ENCODE measurements at places on chromosomes 5 and 9.

- DNase-seq = no peak
Observed at GRCh38 chr5:160802592-160802991, 49.4 kb downstream of the ATP10B start.

DNA sequence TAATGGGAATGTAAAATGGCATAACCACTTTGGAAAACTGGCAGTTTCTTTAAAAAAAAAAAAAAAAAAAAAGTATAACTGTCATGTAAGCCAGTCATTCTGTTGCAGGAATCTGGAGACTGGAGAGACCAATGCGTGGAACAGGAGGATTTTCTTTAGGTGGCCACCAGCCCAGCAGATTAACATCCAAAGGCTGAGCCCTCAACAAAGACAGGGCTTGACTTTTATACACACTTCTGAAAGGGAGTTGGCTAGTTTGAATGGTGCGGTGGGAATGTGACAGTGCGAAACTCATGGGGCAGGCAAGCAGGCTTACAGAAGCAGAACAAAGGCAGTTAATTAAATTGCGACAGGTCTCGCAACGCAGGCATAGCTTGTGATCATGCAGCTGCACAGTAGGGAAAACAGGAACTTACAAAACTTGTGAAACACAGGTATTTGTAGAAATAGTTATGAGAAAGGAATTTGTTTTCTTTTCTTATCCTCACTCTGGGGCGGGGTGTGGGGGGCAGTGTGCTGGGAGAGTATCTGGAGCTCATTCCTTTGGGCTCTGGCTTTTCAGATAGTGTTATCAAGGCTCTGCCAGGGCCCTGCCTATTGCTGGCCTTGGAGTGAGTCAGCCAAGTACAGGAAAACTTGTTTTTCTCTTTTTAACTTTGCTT is 12.0 kb downstream of the UIMC1 start:
- no peak for DNase-seq

- no peak for DNase-seq
Observed at GRCh38 chr9:112081918-112082729, 93.0 kb downstream of the SUSD1 start.

DNA sequence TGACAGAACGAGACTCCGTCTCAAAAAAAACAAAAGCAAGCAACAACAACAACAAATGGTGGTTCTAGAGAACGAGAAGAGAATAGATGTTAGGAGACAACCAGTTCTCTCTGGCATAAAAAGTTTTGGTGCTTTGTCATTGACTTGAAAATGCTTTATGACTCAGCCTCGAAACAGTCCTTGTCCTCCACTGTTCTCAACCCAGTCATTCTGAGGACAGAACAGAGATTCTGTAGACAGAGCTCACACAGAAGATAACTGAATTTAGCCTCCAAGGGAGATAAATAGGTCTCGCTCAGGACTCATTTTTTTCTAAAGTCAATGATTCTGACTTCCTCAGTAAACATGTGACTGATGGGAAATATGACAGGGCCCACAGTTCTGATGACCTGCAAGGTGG is 76.0 kb upstream of the FSTL4 start:
- DNase-seq = no peak

DNA sequence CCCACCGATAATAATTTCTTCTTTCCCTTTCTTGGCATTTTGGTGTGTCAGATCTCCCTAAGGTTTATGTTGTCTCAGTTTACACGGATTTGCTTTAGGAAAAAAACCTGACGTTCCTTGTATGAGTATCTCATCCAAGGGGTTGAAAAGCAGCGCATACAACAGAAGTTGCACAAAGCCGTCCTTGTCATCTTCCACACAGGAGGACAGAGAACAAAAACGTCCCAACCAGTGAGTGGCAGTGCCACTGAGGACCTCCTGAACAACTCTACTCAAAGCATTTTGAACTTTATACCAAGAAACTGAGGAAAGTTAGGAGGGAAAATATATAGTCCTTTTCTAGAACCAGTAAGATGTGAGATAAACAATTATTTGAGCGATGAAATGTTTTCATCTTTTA is 547.0 kb downstream of the PDE4D start:
- no peak for DNase-seq

- no peak for DNase-seq
Observed at GRCh38 chr9:19033015-19033414, at the start of gene SAXO1. Gene SAXO1, minus strand, starts transcription at chr9:19033209. Its CDS starts 301 bp downstream, at chr9:19032908.

DNA sequence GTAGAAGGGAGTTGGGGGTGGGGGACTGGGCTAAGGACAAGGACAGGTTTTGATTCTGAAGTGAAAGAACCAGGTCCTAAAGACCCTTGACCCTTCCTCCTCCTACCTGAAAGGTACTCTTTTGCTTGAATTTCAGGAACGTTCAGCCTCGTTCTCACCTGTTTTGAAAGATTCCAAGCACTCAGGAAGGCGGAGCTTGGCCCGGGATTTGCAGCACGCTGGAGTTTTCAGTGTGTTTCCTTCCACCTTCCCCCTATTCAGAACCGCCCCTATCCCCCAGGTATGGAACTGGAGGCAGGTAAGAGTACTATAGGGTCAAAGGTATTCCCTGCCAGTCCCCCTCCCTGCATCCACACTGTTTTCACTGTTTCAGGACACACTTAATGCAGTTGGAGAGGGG is 7.1 kb downstream of the EGR1 start:
- no peak for DNase-seq

- DNase-seq = no peak
Observed at GRCh38 chr5:14767735-14768507, 103.4 kb downstream of the OTULIN start.

- peak; percentile 9 for DNase-seq
Observed at GRCh38 chr5:141845371-141845851, 32.8 kb downstream of the PCDH1 start.

DNA sequence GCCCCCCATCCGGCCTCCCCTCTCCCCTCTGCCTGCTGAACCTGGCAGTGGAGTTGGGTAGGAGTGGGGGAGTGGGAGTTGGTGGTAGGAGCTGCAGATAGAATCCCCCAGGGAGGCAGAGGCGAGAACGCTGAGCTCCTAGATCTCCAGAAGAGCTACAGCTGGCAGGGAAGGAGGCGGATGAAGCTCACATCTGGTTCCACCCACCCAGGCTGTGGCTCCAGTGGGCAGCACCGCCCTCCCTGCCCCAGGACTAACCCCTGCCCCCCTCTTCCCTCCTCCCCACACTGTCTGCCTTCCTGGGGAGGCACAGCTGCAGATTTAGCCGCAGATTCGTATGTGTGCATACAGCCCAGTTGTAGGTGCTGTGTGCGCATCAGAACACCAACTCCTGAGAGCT is 34.2 kb downstream of the C9orf50 start:
- DNase-seq = no peak

DNA sequence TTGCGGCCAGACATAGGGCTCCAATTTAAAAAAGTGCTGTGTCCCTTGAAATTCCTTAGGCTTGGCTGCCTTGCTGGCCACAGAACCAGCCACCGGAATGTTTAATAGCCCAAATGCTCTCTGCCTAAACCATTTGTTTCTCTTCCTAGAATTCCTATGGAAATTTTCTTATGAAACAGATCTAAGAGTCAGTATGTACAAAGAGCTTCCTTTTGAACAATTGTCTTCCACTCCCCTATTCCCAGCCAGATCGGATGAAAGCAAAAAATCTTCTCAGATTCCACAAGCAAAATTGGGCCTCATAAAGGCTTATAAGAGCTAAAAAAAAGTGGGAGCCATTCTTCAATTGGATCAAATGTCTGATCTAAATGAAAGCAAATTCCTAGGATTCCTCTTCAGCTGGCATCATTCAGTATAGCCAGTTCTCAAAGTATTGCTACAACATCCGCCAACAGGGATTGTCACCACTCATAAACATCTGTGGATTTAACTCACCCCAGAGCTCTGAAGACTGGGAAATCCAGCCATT is 104.3 kb downstream of the CEMIP2 start:
- no peak for DNase-seq

GRCh38 chr5:89850513-89850865 is 559.1 kb downstream of the CETN3 start:
- no peak for DNase-seq

DNA sequence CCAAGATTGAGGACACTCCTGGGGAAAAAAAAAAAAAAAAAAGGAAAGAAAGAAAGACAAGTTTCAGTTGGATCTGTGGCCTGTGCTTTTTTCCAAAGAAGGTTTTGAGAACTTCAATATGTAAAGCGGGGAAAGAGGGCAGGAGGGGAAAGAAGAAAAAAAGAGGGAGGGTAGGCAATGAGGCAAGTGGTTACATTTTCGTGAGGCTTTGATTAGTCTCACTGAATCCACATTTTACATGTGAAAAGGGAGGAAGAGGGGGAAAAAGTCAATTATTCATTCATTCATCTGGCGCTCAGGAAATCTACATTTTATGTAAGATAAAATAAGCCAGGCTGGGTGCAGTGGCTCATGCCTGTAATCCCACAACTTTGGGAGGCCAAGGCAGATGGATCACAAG is 315.2 kb upstream of the PAPPA start:
- DNase-seq = no peak

GRCh38 chr5:141223112-141223783 is at the start of gene PCDHB14:
Gene PCDHB14, plus strand, starts transcription at chr5:141223343. Its CDS starts 163 bp downstream, at chr5:141223506.
- DNase-seq = no peak

DNA sequence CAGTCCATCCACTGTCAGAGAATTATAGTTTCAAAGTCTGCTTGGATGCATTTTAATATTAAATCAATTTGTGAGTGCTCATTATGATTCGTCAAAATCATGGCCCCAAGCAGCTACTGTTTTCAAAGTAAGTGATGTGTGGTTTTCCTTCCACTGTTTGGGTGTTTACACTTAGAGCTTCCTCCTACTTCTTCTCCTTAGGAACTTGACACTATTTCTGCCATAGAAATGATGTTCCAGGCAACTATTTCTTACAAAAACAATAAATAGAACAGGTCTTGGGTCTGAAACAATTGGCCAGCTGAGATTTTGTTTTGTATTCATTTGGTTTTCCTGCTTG is 132.8 kb upstream of the RAI14 start:
- DNase-seq = no peak

DNA sequence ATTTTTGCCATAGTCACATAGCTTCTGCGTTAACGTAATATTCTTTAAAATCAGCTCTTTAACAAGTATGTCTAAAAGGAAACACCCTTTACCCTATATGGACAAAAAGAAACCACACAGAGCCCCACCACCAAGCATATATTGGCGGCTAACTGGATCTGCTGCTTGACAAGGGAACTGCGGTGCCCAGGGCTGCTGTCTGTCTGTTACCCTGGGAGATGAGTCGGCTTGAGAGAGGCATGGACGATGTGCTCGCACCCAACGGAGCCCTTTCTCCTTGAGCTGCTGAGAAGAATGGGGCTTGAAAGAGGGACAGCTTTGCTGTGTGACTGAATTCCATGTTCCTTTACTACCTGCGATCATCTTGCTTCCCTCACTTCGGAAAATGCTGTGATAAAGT is 158.6 kb upstream of the SHB start:
- DNase-seq = no peak

DNA sequence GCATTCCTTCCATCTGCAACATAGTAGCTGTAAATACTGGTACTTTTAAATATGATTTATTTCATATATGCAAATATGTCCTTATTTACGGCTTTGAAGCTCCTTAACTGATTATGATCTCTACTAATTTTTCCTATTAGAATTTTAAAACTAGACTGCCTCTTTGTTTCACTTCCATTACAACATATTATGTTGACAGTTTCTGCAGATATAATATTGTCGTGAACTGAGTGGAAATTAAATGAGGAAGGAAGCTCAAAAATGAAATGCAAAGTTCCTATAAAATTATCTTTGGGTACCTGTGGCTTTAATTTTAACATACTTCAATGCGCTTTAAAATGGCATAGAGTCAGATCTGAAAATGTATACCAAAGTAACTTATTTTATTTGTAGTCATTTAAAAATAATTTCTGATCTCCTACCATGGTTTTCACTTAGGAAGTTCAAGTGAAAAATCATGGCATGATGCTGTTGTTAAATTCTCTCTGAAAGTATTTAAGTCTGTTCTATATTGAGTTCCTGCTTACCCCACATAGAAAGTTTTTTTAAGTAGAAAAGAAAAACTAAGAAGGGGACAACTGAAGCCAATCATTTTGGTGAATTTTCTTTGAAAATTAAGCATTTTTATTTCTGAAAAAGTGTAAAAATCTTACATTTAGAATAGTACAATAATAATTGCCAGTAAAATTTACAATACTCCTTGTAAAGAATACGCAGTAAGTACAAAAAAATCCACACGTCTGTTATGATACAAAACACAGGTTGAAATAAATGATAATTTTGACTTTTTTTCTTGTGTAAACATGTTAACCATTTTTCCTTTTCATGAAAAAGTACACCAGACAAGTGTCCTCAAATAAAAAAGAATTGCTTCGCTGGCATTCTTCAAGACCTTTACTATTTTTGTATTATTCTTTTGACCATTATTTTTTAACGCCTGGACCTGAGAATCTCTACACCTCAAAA is 2.6 kb downstream of the FOXD1 start:
- no peak for DNase-seq

GRCh38 chr9:114372921-114373448 is 14.8 kb downstream of the AKNA start:
- peak; percentile 43 for DNase-seq

DNA sequence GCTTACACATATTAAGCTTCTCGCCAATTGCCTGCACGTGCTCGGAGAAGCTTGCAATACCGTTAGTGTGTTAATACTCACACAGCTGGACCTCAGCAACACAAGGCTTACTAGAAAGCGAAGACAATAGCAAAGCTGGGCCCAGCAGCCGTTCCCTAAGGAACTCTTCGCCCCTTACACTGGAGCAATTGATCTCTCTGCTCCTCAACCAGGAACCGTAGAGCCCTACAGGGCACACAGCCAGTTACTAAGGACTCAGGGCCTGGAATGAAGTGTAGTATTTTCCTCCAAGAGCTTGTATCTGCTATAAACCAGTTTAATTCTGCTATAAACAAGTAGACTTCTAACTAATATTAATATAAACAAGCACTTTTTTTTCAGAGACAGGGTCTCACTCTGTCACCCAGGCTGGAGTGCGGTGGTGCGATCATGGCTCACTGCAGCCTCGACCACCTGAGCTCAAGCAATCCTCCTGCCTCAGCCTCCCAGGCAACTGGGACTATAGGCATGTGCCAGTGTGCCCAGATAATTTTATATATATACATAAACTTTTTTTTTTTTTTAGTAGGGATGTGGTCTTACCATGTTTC is 67.0 kb upstream of the SIMC1 start:
- no peak for DNase-seq

DNA sequence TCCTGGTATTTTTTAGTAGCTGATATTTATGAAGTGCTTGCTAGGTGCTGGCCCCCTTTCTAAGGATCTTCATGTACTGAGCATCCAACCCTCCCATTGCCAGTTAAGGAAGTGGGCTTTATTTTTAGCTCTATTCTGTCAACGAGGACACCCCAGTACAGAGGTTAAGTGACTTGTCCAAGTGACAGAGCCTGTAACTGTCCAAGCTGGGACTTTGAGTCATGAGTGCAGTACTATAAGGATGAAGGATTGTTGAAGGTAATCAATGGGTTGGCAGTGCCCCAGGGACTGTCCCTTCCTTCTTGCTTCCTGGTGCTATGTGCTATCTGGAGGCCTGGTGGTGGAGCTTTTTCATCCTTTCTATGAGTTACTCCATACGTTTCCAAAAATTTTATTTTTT is 18.0 kb upstream of the FABP6 start:
- DNase-seq = no peak

GRCh38 chr9:10242255-10242654 is 370.5 kb downstream of the PTPRD start:
- DNase-seq = no peak

- DNase-seq = no peak
Observed at GRCh38 chr5:57687596-57687995, 205.0 kb upstream of the ACTBL2 start.

GRCh38 chr9:98860871-98861293 is 53.4 kb downstream of the GALNT12 start:
- no peak for DNase-seq

- DNase-seq = no peak
Observed at GRCh38 chr5:111227801-111228200, 3.6 kb downstream of the CAMK4 start.

- DNase-seq = no peak
Observed at GRCh38 chr5:17163221-17163620, 54.2 kb upstream of the BASP1 start.
